Globus pallidus (tissue), 1 donor: ENCODE measurements at places on chromosomes 16 and 17.

GRCh38 chr17:37494971-37495370 is 5.3 kb downstream of the DUSP14 start:
- DNase-seq = no peak

- no peak for DNase-seq
These were observed 1.3 kb downstream of the MYL11 start for GRCh38 chr16:30375864-30376263.

DNA sequence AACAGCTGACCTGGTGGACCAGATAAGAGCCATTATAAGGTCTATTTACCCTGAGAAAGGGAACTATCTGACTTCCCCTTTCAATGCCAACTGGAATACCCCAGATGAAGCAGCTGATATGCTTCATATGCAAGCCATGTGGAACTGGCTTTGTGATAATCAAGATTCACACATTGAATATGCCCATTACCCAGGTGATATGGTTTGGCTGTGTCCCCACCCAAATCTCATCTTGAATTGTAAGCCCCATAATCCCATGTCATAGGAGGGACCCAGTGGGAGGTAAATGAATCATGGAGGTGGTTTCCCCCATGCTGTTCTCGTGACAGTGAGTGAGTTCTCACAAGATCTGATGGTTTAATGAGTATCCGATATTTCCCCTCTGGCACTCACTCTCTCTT is 42.1 kb downstream of the IKZF3 start:
- no peak for DNase-seq

DNA sequence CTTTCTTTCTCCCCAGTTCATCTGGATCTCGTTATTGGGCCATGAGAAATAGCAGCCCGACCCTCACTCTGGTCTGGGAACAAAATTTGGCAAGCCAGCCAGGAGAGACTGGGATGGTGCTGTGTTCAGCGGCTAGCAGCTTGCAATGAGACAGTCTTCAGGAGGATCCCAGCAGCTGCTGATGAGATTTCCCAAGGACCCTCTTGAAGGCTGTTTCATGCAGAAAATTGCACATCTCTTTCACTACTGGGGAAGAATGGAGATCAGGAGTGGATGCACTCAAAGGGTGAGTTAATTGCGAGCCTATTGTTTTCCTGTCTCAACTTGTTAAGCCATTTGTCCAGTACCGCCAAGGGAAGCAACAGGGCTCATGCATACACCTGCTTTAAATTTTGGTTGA is 5.5 kb upstream of the COIL start:
- DNase-seq = no peak

- DNase-seq = no peak
These were observed 73.2 kb upstream of the MRTFB start for GRCh38 chr16:13997933-13998332.

- no peak for DNase-seq
These were observed 66.9 kb upstream of the TNRC6C start for GRCh38 chr17:77891602-77892001.

- no peak for DNase-seq
These were observed 535.2 kb downstream of the RBFOX1 start for GRCh38 chr16:7867831-7868230.

- DNase-seq = no peak
These were observed 25.0 kb upstream of the TMEM97 start for GRCh38 chr17:28293994-28294393.

DNA sequence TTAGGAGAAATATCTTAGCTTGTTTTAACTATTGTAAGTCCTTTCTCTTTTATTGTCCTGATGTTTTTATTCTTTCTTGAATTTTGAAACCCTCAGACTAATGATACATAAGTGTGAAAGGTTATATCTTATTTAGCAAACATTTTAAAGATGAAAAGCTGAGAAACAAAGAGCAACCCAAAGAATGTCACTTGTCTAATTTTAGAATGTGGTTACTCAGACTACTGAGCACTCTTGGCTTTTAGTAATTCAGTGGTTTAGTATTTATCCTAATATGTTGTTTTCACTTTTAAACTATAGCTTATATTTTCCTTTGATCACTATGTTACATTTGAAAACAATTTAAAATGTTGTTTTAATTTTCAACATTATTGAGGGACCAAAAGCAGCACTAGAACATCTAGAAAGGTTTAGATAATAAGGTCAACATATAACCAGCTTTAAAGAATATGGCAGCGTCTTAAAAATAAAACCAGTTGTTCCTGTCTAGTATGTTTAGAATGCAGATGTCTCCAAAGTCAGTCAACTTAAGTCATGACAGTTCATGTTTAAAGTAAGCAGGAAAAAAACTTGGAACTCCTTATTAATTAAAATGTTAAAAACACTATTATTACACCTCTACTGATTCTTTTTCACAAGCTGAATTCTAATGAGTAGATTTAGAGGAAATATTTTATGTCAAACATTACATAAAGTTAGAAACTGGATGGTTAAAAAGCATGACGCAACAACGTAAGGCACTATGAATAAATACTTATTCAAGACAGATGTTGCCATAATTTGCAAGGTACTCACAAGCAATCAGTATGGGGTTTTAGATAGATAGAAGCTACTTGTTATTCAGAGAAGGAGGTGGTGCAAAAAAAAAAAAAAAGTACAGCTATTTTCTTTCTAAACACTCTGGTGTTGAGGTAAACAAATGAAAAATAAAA is 2.4 kb downstream of the MBTD1 start:
- no peak for DNase-seq

- peak; percentile 39 for DNase-seq
These were observed 7.4 kb downstream of the CDK5RAP3 start for GRCh38 chr17:47978324-47978723.

GRCh38 chr16:58236231-58236690 is 38.4 kb upstream of the CSNK2A2 start:
- peak; percentile 68 for DNase-seq

GRCh38 chr17:61323909-61324868 is 75.5 kb upstream of the TBX2 start:
- DNase-seq = no peak

GRCh38 chr17:29042679-29043538 is at the start of gene PIPOX:
TSS of gene PIPOX (plus strand) at chr17:29043141. CDS start at chr17:29043226, 85 bp downstream.
- peak; percentile 60 for DNase-seq

GRCh38 chr17:75364078-75364477 is 41.4 kb downstream of the GRB2 start:
- DNase-seq = no peak

- no peak for DNase-seq
These were observed 92.3 kb downstream of the PITPNC1 start for GRCh38 chr17:67469208-67469980.

- no peak for DNase-seq
These were observed 23.8 kb upstream of the CACNG5 start for GRCh38 chr17:66810951-66811682.

GRCh38 chr16:54648575-54648974 is 282.1 kb upstream of the IRX5 start:
- no peak for DNase-seq

DNA sequence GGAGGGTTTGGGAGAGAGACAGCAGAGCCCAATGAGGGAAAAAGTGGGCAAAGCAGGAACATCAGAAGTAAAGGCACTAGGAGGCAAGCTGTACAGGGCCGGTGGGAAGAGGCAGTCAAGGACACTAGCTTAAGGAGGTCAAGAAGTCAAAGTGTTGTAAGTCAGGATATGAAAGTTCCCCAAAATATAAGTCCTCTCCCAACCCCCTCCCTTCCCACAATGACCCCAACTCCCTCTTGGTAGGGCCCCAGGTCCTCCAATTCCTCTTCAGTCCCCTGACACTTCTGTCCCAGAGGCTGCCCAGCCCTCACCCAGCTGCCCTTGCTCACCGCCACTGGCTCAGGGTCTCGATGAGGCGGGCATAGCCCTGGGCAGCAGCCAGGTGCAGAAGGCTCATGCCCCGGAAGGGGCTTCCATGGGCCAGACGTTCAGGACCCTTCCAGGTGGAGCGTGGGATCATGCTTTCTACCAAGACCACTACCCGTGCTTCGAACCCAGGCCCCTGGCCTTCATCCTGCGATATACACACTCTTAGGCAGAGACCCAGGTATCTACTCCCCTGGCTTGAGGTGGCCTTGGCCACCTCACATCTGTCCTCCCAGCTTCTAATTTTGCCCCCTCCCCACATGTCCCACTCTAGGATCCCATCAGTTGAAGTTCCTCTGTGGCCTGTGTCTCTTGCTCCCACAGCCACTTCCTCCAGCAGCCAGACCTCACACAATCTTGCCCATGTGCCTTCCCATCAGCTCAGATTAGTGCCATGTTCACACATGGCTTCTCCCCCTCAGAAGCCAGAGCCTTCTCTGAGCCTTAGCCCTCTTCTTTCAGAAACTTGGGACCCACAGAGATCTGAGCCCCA is 5.9 kb upstream of the SPAG7 start:
- DNase-seq = no peak

DNA sequence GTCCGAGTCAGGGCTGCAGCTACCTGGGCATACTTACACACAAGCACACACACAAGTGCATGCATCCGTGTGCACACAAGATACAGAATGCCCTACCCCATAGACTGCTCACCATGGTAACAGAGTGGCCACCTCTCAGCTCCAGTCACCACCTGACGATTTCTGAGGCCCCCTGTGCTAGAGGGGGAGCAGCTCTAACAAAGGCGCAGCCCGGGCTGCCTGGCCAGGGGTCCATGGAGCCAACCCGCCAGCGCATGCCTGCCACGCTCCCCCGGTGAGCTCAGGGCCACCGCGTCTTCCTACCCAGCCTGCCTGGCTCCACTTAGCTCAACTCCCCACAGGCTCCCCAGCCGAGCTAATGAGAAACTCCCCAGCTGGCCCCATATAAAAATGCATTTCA is 75.5 kb downstream of the ZNF423 start:
- DNase-seq = no peak

DNA sequence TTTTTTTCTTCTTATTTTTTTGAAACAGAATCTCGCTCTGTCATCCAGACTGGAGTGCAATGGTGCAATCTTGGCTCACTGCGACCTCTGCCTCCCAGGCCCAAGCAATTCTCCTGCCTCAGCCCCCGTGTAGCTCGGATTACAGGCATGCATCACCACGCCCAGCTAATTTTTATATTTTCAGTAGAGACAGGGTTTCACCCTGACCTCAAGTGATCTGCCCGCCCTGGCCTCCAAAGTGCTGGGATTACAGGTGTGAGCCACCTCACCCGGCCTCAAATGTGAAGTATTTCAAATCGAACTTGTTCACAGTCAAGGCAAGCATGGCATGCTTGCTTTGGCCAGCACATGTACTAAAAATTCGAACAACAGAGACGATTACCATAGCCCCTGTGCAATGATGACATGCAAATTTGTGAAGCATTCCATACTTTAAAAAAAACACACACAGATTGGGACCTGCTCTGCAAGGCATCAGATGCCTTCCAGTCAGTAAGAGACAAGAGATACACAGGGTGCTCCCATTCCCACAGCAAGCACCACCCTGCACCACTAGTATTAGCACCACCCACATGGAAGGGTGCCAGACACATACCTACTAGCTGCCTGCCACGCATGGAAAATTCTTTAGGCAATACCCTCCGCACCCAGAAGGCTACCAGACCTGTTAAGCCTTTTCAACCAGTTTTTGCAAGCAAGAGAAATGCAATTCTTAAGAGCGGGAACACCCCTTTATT is 47.2 kb downstream of the ANKRD11 start:
- no peak for DNase-seq

DNA sequence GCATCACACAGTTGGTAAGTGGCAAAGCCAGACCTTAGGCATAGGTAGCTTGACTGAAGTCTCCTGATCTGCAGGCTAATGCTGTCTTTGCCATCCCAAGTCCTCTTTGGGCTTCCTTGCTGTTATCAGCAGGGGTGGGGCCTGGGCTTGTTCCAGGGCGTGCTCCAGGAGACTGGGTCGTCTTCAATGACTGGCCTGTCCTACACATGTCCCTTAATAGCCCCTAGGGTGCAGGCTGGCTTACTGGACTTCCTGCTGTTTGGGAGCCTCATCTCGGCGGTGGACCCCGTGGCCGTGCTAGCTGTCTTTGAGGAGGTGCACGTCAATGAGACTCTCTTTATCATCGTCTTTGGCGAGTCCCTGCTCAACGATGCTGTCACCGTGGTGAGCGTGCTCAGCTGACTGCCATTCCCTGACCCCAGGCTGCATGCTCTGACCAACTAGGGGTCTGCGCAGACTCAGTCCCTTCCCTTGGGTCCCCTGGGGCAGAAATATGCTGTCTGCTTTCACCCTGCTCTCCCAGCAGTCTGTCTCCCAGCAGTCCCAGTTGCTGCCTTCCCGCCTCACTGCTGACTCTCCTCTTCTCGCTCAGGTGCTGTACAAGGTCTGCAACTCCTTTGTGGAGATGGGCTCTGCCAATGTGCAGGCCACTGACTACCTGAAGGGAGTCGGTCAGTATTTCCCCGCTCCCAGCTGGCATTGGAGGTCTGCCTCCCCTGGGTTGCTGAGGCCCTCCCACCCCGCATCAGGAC is 6.2 kb downstream of the SLC9A5 start:
- no peak for DNase-seq

DNA sequence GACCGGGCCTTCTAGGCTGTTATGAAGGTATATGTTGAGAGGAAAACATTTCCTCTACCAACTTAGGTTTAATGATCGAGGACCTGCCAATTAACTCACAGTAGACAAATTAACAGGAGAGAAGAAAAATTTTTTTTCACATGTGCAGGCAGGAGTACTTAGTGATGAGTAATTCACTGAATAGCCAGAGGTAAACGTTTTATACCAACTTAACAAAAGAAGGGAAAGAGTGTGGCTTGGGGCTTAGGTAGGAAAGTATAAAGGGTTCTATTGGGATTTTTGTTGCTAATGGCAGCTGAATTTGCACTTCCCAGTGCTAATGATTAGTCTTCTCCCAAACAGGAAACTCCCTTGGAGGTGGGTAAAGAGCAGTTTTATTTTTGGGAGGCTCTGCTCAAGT is 121.6 kb upstream of the HS3ST4 start:
- no peak for DNase-seq
